ENCODE measurements at places on chromosomes 13 and 19.

- no peak for DNase-seq
These were observed 12.5 kb downstream of the DCAF15 start for GRCh38 chr19:13964776-13965175.

GRCh38 chr13:45681113-45681512, 21.0 kb upstream of the CBY2 start:
- no peak for DNase-seq

GRCh38 chr13:98182589-98182988, 5.5 kb upstream of the RNF113B start:
- no peak for DNase-seq

- peak; percentile 26 for DNase-seq
These were observed 36.8 kb downstream of the PPP2R1A start for GRCh38 chr19:52226652-52227051.

GRCh38 chr19:2103045-2103707, 6.5 kb downstream of the IZUMO4 start:
- DNase-seq: no peak

DNA sequence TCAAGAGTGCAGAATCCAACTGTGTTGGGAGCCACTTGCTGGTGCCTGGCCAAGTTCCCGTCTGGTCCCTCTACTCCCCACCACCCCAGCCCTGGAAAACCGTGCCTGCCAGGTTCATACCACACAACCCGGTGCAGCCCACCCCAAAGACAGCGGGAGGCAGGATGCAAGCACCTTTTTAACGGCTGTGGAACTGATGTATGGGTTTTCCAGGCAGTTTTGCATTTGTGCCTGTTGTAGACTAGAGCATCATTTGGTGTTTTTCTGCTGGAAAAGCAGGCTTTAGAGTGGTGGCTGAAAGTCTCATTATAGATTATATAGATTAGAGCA, 13.5 kb downstream of the TFDP1 start:
- no peak for DNase-seq
